Renal cortical epithelial cell (primary cell): ENCODE measurements at places on chromosomes 1 and 21.

DNA sequence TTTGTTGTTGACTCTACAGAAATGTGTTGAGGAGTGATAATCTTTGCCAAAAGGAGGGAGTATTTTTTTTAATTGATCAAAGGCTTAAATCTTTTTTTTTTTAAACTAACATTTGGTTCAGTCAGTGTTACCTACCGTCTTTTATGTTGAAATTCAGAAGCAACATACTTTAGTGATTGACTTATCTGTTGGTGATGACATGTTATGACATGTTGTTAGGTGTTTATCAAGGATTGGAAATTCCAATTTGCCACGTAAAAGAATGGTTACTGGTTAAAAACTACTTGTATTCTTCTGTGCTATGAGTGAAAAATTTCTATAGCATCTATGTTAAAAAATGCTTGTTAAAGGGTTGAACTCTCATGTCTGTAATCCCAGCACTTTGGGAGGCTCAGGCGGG lies 61.2 kb downstream of the DNM3 start:
- no peak for DNase-seq

- peak; percentile 14 for DNase-seq
These were observed 28.5 kb upstream of the KCNE2 start for GRCh38 chr21:34335316-34335715.

DNA sequence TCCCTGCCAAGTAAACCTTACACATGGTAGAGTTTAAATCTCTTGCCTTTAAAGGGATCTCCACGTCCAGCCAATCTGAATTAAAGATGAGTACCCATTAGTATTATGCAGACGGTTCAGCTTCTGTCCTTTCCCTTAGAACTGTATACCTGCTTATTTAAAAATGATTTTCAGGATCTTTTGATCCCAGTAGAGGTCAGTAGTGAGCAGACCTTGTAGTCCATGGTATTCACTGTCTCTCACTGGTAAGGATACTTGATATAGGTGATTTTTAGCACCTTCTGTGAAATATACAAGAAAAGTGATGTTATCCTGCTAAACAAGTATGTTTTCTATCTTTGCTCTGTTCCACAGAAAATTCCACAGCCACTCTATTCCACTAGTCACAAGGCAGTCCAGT lies 1211.6 kb upstream of the ADGRL4 start:
- peak; percentile 75 for DNase-seq

GRCh38 chr1:230131457-230131856 lies 64.4 kb downstream of the GALNT2 start:
- DNase-seq, result no peak

DNA sequence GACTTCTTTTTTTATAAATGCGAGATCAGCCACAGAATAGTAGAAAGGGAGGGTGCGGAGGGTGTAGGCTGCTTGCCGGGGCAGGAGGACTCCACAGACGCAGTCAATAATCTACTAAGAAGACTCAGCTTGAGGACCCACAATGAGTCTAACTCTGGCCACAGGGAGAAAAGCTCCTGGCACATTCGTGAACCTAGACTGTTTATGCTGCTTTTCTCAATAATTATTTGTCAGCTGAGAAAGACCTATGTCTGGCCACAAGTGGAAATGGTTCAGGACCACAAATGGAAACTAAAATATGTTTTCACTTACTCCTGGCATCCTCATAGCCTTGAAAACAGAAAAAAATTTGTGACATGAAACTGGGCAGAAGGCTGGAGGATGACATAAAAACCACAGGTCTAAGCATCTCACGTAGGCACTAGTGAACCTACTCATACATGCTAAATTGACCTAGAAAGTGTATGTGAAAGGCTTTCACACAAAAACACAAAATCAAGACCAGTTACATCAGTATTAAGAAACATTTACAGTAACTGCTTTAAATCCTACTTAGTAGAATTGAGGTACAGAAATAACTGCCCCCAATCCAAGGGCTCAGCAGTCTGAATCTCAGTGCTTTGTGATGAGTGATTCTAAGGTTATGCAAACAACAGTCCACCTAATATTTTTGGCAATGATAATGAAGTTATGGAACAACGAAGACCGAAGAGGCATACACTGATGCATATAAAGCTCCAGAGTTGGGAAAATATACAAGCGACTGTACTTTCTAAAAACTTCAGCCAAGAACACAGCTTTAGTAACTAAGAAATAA lies 159.5 kb downstream of the SLC45A1 start:
- DNase-seq, result peak; percentile 75

DNA sequence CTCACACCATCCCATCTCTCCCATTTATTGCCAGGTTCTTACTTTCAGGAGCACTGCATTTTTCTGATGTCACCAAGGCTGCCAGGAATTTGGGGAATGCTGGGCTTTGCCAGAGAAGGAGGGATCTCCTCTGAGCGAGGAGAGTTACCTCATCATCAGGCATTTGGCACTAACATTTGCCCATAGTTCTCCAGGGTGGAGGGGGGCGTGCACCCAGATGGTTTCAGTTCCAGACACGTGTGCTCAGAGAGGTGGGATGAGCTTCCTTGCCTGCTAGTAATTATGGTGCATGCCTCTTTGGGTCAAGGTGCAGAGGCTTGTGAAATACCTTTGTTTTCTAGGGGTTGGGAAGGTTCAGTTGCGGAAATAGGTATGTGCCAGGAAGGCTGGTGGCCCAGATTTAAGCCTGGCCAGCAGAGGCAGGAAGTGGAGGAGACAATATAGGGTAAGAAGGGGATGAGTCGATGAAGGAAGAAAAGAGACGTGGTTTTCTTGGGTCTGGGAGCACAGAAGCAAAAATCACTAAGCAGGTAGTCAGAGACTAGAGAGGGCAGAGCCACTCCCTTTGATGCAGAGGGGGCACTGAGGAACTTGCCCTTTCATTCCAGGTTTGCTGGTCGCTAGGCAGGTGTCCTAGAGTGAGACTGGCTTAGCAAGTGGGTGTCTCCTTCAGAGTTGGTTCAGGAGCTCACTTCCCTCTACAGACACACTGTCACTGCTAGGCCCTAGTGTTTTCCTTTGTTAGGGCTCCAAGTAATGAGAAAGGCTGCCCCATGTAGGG lies 7.2 kb downstream of the TUFT1 start:
- DNase-seq, result peak; percentile 98

GRCh38 chr1:12402159-12402673 lies 172.4 kb downstream of the VPS13D start:
- no peak for DNase-seq

- peak; percentile 83 for DNase-seq
These were observed 44.5 kb downstream of the LRRC53 start for GRCh38 chr1:74467786-74468377.
